ENCODE measurements at places on chromosomes 16 and 17.

- DNase-seq, result no peak
Observed at GRCh38 chr16:10226141-10226986, 44.1 kb upstream of the GRIN2A start.

- DNase-seq, result no peak
Observed at GRCh38 chr17:36778448-36778847, 158.8 kb upstream of the LHX1 start.

DNA sequence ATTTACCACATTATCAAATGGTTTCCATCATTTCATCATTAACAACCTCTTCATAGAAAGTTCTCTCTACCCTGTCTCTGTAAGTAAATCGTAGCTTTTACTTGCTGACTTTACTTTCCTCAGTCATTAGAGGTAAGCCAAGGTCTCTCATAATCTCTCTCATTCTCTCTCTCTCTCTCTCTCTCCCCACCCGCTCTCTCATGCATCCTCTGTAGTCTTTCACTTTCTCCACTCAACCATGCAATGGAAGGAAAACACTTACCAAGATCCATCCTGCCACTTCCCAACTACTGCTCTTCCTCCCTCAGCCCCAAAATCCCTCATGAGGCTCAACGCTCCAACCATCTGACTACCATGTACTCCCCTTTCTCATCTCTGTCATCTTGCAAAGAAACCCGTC is 6.1 kb downstream of the CEP112 start:
- no peak for DNase-seq

- DNase-seq, result peak; percentile 78
Observed at GRCh38 chr17:44919885-44920564, 4.7 kb upstream of the GFAP start.

DNA sequence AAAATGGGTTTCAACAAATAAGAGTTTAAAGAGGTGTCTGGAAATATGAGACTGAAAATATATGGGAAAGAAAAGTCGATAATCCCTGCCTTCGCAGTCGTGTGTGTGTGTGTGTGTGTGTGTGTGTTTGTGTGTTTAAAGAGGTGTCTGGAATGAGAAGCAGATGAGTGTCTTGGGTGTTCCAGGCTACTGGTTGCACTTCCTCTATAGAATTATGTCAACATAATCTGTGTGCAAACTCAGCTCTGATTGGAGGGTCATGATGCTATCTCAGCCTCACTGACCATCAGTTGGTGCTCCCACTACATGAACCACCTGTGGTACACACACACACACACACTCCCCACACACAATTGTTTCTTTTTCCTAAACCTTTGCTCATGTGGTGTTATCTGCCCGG is 347.3 kb downstream of the NPIPA8 start:
- DNase-seq, result no peak

DNA sequence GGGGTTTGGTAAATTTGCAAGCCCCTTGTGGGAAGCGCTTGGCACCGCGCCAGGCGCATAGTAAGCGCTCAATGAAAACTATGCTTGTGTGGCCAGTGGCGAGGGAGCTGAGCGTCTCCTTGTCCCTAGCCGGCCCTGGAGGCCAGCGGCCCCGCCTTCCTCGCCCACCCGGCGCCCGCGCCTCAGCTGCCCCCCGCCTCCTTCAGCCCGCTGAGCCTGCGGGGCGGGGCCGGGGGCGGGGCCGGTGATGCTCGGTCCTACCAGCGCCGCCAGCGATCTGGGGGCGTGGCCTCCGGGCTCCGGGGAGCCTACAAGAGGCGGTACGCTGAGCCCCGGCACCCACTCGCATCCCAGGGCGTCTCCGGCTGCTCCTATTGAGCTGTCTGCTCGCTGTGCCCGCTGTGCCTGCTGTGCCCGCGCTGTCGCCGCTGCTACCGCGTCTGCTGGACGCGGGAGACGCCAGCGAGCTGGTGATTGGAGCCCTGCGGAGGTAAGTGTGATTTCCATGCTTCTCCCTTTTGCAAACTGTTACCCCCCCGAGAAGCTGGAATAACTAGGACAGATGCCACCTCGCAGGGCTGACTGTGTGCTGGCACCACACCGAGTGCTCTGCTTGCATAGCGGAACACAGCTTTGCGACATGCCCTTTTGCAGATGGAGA is at the start of gene CRISPLD2:
Gene CRISPLD2, plus strand, starts transcription at position 342 of the 661 bp plus-strand sequence. CDS start 18,511 bp downstream, outside the sequence.
- peak; percentile 86 for DNase-seq

DNA sequence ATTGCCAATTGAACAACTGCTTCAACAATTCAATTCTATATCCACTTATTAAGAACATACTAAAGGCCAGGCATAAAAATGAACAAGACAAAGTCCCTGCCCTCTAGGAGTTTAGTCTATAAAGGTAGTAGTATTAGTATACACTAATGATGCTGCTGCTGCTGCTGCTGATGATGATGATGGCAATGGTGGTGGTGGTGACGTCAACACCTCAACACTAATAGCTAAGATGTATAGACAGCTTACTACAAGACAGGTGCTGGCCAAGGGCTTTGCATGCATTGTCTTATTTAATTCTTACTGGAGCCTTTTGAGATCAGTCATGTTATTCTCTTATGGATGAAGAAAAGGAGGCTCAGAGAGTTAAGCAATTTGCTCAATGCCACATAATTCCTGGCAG is 164.4 kb upstream of the ASIC2 start:
- no peak for DNase-seq

GRCh38 chr16:48143812-48144368 is 11.9 kb downstream of the ABCC12 start:
- no peak for DNase-seq

DNA sequence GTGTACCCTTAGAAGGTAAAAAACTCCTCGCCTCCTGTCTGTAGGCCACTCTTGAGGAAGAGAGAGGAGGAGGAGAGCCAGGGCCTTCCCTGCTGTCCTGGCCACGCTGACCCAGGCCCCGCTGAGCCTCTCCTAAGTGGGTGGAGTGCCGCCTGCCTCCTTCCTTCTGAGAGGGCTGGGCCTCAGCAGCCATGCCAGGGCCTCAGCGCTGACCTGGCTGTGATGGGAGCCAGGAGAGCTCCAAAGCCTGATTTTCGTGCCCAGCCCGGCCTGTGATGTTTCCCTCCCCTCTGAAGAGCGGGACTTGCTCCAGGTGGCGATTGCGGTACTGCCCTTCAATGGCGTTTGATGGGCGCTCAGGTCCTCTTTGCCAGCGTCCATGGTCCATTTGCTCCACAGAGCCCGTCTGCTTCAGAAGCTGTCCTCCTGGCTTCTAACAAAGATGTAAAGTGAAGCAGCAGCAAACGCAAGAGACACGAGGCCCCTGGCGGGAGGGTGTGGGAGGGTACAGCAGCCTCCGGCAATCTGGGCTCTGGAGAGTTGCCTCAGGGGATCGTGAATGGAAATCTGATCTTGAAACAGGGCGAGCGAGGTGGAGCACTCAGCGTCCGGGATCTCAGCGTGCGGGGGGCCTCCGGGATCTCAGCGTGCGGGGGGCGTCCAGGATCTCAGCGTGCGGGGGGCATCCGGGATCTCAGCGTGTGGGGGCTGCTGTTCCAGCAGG is 93.5 kb downstream of the NPIPB11 start:
- no peak for DNase-seq

- no peak for DNase-seq
Observed at GRCh38 chr17:66341462-66341861, 39.0 kb downstream of the PRKCA start.

GRCh38 chr17:77366206-77366557 is 225.4 kb downstream of the SEC14L1 start:
- no peak for DNase-seq

DNA sequence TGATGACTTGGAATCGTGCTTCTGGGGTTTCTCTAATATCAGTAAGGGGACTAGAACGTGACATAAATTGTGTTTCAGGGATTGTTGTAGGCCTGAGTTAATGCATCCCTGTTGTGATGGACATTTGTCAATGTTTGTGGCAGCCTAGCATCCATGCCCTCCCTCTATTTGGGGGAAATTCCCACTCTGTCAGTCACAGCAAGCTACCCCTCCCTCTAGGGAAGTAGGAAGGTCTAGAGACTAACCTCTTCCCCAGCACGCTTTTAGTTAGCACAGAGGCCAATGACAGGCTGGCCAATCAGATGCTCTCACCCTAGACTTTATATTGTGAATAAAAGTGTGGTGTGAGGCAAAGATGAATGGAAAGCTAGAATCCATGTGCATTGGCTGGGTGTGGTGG is 32.4 kb upstream of the NF1 start:
- no peak for DNase-seq

GRCh38 chr17:7632492-7632894 is 2.6 kb downstream of the SHBG start:
- peak; percentile 61 for DNase-seq

DNA sequence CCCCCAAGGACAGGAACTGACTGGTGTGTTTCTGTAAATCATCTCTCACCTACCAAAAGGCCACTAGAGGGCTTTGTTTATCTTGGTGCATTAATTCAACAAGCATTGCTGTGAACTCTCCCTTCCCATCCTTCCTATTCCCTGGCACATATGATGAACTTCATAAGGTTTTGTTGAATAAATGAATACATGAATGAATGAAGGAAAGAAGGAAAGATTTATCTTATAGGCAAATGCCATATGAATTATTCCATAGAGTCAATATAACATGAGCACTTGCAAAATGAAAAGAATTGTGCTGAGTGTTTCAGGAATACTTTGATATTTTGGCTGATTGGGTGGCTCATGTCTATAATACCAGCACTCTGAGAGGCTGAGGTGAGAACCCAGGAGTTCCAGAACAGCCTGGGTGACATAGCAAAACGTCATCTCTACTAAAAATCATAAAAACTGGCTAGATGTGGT is 4.3 kb downstream of the SPDYE4 start:
- DNase-seq, result peak; percentile 25

- peak; percentile 94 for DNase-seq
Observed at GRCh38 chr16:19113577-19114358, at the start of gene ITPRIPL2. ITPRIPL2 (plus strand) TSS chr16:19113964; CDS start chr16:19114462, 498 bp downstream.

DNA sequence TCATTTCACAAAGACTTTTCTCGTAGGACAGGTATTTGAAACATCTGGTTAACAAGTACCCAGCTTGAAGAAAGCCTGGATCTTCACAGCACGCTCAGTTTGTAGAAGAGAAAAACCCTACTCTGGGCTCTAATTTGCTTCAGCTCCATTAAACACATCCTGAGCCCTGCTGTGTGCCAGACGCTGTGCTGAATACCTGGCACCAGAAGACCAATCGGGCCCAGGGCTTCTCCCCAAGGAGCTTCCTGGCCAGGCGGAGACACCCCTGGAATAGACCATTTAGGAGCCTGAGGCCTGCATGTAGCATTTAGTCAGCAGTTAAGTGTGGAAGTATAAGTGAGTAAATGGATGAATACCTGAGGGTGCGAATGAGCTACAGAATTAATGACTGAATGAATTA is 8.9 kb upstream of the ABAT start:
- DNase-seq, result no peak

GRCh38 chr17:73170324-73170723 is 5.5 kb downstream of the SSTR2 start:
- DNase-seq, result no peak

GRCh38 chr17:77802811-77803220 is 155.7 kb upstream of the TNRC6C start:
- DNase-seq, result no peak

GRCh38 chr16:70638814-70639792 is 7.3 kb upstream of the IL34 start:
- DNase-seq, result peak; percentile 58

DNA sequence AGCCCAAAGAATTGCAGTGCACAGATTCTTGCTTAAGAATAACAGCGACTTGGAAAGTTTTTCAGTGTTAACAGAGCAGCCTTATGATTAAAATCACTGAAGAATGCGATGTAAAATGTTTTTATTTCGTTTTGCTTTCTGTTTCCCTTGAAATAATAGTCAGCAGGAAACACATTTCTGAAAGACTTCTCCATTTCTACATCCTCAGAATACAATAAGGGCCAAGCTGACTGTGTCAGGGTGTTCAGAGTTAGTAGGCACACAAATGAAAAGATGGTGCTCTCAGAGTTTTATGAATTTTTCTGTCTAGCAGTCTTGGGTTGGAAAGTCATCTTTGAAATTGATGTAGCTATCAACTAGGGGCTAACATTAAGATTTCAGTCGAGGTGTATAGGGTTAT is 582.9 kb upstream of the RBFOX1 start:
- DNase-seq, result no peak
